ENCODE measurements at places on chromosomes 2 and 18.

- no peak for DNase-seq
These were observed 2.5 kb downstream of the KLF7 start for GRCh38 chr2:207163053-207163755.

- DNase-seq: no peak
These were observed 217.7 kb downstream of the MBD5 start for GRCh38 chr2:148238561-148238960.

DNA sequence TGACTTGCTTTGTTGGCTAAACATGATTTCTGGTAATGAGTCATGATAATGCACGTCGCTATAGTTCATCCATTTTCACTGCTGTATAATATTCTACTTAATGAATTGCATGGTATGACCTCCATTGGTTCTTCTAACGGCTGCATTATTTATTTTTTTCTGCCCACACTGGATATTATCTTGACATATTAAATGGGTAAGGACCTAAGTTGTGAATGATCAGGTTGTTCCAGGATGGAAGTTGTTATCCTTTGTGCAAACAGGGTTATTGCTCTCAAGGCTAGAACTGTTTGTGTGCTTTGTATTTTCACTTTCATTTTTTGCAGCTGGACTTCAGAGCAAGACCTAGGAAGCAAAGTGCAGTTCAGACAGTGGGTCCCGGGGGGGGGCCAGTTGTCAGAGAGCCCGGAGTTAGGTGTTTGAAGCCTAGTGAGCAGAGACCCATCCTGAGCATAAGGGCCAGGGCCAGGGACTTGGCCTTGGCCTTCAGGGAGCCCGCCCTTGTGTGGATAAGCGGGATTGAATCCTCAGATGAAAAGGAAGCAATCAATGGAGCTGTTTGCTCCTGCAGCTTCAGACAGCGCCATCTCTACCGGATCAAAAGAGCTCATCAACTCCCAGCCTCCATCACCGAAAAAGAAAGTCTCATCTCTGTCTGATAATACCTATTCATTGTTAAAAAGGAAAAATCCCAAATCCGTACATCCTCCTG lies 48.2 kb downstream of the AGAP1 start:
- DNase-seq: no peak

DNA sequence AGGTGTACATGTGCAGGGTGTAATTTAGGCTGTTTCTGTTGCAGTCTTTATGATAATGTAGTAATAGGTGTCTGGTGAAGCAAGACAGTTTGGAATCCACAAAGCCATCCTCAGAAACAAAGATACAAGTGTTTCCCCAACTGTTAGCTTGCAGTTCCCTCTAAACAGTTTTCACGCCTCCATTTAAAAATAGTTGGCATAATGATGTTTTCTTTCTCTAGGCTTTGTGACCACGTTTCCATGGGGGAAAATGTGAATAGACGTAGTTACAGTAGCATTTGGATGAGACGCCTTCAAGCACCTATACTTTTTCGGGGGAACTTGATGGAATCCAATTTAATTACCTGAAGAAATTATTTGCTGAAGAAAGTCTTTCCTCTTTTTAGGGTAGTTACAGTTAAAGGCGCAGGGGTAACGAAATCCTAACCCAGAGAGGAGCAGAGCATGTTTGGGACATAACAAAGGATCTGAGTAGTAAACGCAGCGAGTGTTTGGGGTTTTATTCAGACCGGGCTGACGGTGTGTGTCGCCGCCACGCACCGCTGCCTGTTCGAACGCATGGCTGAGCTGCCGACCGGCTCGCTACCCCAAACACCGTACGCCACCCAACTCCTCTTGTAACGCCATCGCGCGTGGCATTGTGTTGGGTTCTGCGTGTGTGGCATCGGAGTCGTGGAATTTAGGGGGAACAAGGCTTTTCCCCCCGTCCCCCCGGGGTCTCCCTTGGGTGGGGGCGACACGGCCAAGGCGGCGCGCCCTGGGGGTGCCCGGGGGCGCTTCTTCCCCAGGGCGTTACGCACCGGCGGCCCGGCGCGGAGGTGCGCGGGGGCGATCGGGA lies 681 bp upstream of the NRP2 start:
- DNase-seq: no peak

DNA sequence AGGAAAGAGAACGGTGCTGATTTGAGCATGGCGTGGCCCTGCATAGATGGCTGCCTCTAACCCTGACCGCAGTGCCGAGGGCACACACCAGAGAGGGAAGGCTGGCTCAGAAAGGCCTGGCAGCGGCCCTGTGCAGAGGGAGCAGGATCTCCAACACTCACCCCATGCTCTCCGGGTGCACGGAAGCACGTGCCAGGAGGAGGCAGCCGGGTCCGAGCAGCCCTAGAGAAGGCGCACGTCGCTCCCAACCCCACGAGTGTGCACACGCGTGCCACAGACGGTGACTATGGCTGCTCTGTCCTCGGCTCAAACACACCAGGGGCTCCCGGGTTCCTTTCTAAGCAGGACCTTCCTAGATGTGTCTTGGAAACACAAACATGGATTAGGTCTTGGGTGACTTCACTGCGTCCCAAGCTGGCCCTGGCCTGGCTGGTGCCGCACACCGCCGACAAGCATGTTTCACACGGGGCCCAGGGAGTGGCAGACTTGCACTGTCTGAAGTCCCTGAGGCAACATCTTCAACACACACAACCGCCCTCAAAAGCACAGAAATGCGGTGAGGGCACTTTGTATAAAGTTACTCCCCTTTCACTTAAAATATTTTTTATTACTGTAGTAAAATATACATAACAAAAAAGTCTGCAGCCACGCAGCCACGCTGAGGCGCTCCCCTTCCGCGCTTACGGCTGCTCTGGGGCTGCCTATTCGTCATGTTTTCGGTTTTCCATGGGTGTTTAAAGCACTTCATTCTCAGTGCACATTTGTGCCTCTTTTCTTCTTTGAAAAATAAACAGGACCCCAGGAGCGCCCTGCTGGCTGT lies 110.0 kb downstream of the ZNF516 start:
- no peak for DNase-seq

DNA sequence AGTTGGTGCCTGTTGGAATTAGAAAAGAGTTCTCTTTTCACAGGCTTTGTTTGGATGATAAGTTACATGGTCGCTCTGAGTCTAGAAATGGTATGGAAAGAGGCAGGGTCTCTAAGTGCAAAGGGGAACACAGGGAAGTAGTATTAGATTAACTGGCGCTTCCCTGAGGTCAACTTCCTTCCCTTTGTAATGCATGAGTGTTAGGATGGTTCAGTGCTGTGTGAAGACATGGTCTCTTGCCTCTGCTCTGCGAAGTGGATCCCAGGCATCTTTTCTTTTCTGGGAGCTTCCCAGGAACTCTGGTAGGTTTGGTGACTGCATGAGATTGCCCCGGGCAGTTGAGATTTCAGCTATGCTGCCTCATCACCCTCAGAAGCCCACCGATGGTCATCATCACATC lies 170.3 kb downstream of the MIB1 start:
- DNase-seq: no peak
